Stimulated activated CD4-positive, alpha-beta T cell treated with anti-CD3 and anti-CD28 coated beads, Interleukin-2, amount 100 ng/mL, for 48 hours (primary cell): ENCODE measurements at places on chromosomes 12 and 14.
A peak's percentile ranks its signal among the peaks of the same experiment; 100 is the strongest.

DNA sequence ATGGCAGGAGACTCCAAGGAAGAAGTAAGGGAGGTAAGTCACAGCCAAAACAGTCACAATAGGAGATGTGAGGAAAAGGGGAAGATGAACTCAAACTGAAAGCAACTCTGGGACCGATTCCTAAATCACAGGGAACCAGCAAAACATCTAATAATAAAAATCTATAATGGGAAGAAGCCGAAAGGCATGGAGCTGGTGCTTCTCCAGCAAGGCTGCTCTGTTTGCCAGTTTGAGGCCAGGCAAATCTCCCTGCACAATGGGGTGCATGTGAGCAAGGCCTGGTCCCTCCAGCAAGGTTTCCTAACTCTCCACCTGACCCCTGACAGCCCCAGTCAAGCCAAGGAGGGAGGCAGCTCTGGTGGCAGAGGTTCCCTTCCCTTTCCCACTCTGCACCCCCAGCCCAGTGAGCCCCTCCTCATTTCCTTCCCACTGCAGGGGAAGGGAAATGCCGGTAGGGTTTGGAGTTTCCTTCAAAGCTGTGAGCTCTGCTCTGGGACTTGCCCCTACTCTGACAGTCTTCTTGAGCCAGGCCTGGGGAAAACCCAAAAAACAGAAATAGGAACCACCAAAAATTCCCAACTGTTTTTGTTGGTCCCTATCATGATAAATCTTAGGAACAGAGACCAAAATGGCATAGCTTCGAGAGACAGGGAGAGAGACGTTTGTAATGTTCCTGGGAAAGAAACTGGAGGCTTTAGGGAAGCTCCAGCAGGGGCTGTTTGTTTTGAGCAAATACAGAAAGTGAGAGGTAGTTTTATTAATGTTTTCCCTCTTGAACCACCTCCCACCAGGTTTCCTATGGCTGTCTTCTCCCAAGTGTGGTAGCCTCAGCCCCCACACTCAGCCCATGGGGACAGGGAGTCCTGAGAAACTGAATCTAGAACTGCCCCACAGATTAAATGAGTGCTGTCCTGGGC lies 34.6 kb downstream of the FMNL3 start:
- DNase-seq, result no peak

GRCh38 chr14:101069666-101070362 lies 166.3 kb upstream of the RTL1 start:
- DNase-seq, result no peak

- DNase-seq, result no peak
Measured at GRCh38 chr12:102638777-102639176, 158.4 kb upstream of the IGF1 start.

GRCh38 chr12:54004841-54005530 lies 3.8 kb upstream of the HOXC8 start:
- no peak for DNase-seq

GRCh38 chr14:32826404-32827082 lies 112.1 kb upstream of the NPAS3 start:
- DNase-seq, result no peak

DNA sequence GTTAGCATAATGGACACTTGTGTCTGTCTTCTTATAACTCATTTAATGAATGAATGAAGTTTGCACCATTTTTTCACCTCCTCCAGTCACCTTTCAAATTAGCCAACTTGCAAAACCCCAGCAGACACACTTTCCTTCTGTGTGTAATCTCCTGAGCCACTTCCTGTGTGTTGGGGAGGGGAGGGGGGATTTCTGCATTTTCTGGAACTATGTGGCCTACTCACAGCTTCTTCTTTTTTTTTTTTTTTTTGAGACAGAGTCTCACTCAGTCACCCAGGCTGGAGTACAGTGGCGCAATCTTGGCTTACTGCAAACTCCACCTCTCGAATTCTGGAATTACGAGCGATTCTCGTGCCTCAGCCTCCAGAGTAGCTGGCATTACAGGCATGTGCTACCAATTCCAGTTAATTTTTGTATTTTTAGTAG lies 4.1 kb upstream of the SERPINA1 start:
- no peak for DNase-seq

DNA sequence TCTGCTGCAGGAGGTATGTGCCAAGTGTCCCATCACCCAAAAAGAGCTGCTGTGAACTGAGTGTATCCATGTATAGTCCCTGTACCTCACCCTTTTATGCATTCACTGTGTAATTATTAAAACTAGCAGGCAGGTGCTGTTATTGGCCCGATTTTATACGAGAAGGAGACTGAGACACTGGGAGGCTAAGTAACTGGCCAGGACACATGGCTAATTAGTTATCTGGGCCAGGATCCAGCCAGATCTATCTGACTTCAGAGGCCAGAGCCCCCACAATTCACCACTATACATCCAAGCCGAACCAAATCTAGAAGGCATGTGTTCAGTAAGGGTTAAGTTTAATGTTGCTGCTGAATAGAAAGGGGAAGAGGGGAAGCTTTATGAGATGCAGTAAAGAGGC lies 73.4 kb downstream of the FRMD6 start:
- no peak for DNase-seq

GRCh38 chr12:78799649-78800048 lies 64.9 kb upstream of the SYT1 start:
- no peak for DNase-seq

GRCh38 chr12:46224386-46224785 lies 44.5 kb downstream of the SLC38A1 start:
- DNase-seq, result no peak

GRCh38 chr12:12718381-12718759 lies 1.2 kb downstream of the CDKN1B start:
- DNase-seq, result peak; percentile 10

DNA sequence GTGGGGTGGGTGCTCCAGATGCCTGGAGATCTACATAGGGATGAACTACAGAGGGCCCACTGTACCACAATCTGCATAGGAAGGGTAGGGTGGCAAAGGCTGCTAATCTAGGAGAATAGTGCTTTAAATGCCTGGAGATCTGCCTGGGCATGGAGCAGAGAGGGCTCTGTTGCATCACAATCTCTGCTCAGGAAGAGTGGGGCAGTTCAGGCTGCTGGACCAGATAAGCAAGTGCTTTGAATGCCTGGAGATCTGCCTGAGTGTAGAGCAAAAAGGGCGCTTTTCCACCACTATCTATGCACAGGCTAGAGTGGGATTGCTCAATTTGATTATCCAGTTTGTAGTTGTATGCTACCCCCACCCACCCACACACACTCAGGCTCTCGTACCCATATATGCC lies 886.3 kb upstream of the SEL1L start:
- DNase-seq, result no peak

GRCh38 chr12:103841690-103842584 lies 903 bp upstream of the NT5DC3 start:
- peak; percentile 12 for DNase-seq

DNA sequence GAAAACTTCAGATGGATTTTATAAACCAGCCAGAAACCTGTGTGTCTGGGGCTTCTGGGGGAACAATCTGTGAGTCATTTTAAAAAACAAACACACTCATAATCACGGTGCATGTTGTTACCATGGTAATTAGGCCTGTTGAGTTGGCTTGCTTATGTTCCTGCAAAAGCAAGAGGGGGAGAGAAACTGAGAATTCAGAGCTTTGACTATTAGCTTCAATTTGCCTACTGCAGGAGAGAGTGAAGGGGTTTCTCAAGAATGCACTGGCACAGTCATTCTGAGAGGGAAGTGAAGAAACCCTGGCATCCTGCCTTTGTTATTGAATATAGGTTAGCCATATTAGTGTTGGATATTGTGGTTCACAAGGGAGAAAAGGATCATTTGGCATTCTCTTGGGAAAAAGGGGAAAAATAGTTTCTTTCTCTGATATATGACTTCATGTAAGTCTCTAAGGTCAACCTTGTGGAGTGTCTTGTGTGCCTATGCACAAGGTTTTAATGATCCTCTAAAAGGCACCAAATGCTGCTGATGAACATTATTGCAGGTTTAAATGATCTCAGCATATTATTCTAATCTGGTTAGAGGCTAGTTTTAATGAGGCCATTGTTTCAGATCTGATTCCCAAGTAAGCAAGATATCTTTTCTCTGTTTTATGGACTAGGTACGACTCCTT lies 12.9 kb downstream of the GNG2 start:
- DNase-seq, result no peak

GRCh38 chr12:120067901-120068300 lies 48.7 kb downstream of the RAB35 start:
- no peak for DNase-seq
